Type B pancreatic cell (in vitro differentiated cells): ENCODE measurements at places on chromosomes 7 and 10. TPM values are rescaled to one million over a fixed set of nuclear protein-coding genes. Genes with fewer than 3 reads are reported as not detected.

The CCDC146 gene
- 2.1 and 15.3 TPM in 2 replicates for total RNA-seq

The HOXA10 gene
- 0.29 and 4.9 TPM in 2 replicates for total RNA-seq

The PTPRZ1 gene
- total RNA-seq = 20.7 and 43.4 TPM in 2 replicates

DNA sequence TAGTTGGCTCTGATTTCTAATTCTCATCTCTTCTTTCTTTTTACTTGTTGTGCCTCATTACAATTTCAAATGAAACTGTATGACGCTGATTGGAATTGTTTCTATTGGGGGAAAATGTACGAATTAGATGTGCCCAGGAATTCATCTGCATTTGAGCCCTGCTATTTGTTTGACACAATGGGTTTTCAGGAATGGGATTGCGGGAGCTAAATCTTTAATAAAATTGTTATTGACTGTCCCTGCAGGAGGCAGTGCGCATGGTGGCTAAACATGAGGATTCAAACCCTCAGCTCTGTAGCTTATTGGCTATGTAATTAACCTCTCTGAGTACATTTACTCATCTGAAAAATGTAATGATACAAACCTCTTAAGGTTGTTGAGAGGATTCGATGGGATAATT, 181.6 kb downstream of the NXPH1 start:
- H3K27ac ChIP-seq = no peak overlapping the region
- H3K27me3 ChIP-seq = no peaks in the 10 kb centered on the region
- H3K36me3 ChIP-seq = no peaks in the 10 kb centered on the region
- no peak for DNase-seq
- H3K4me3 ChIP-seq = no peak overlapping the region
- H3K4me1 ChIP-seq = no peaks in the 10 kb centered on the region

GRCh38 chr7:87458148-87458547, 17.3 kb downstream of the ABCB4 start:
- no peak overlapping the region for H3K27ac ChIP-seq
- no peak for DNase-seq
- no peak overlapping the region for H3K4me3 ChIP-seq
- H3K27me3 ChIP-seq = no peaks in the 10 kb centered on the region
- no peaks in the 10 kb centered on the region for H3K36me3 ChIP-seq
- H3K4me1 ChIP-seq = peaks cover 17% of the 10 kb centered on the region

GRCh38 chr7:82655965-82656364, 212.4 kb upstream of the CACNA2D1 start:
- no peak overlapping the region for H3K27ac ChIP-seq
- no peaks in the 10 kb centered on the region for H3K36me3 ChIP-seq
- no peaks in the 10 kb centered on the region for H3K27me3 ChIP-seq

DNA sequence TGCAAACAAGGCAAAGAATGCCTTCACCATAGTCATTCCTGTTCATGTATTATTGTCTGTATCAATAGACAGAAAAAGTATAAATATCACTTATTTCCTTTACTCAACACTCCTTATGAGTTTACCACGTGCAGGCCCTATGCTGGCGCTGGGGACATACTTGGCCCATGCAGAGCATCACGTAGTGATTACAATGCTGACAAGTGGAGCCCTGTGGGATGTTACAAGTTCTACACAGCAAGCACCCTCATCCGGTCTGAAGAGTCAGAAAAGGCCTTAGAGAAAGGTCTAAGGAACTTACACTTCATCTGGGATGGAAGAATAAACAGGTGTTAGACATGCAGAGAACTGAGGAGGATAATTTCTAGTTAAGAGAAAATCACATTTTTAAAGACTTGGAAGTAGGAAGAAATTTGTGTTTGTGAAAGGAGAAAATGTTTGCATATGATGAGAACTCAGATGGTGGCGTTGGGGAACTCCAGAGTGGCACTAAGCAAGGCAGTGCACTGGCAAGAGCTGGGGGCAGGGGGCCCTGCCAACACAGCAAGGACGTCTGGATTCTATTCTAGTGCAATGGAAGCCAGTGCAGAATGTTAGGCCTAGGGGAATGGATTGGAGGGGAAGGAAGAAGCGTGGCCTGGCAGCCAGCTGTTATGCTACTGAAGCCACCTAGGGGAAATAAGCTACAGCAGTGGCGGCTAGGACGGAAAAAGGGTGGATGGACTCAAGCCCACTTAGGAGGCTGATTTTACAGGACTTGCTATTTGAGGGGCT, 116.2 kb downstream of the ELMO1 start:
- no peak for DNase-seq
- H3K27ac ChIP-seq = no peak overlapping the region
- no peaks in the 10 kb centered on the region for H3K4me1 ChIP-seq
- H3K27me3 ChIP-seq = no peaks in the 10 kb centered on the region
- no peaks in the 10 kb centered on the region for H3K36me3 ChIP-seq
- no peak overlapping the region for H3K4me3 ChIP-seq

DNA sequence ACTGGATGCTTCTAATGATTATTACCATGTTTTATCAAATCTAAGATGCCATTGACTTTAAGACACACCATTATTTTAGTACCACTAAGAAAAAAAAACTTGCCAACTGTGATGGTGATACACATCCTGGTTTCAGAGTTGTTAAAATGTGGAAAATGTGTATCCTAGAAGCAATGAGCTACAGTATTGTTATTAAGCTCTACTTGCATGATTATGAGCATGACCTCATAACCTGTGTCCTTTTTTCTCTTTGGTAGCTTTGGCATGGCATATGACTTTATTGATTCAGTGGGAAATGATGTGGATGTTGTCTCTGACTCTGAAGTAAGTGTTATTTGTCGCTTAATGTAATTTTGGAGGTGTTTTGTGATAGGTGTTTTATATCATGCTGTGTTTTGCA, 3.3 kb downstream of the EDRF1 start:
- H3K36me3 ChIP-seq = peaks cover 24% of the 10 kb centered on the region
- H3K4me1 ChIP-seq = peaks cover 7% of the 10 kb centered on the region
- no peaks in the 10 kb centered on the region for H3K27me3 ChIP-seq
- no peak for DNase-seq
- no peak overlapping the region for H3K27ac ChIP-seq
- H3K4me3 ChIP-seq = no peak overlapping the region

- H3K4me3 ChIP-seq = no peak overlapping the region
- H3K27me3 ChIP-seq = peaks cover 11% of the 10 kb centered on the region
- H3K36me3 ChIP-seq = no peaks in the 10 kb centered on the region
- no peak for DNase-seq
- peaks cover 8% of the 10 kb centered on the region for H3K4me1 ChIP-seq
- H3K27ac ChIP-seq = no peak overlapping the region
These were observed 68.9 kb downstream of the ADARB2 start for GRCh38 chr10:1668399-1668798.

- peaks cover 10% of the 10 kb centered on the region for H3K36me3 ChIP-seq
- H3K4me3 ChIP-seq = peak overlapping the region; percentile 97
- H3K4me1 ChIP-seq = peaks cover 31% of the 10 kb centered on the region
These were observed 1.4 kb downstream of the DNAJB12 start for GRCh38 chr10:72353028-72353964.

DNA sequence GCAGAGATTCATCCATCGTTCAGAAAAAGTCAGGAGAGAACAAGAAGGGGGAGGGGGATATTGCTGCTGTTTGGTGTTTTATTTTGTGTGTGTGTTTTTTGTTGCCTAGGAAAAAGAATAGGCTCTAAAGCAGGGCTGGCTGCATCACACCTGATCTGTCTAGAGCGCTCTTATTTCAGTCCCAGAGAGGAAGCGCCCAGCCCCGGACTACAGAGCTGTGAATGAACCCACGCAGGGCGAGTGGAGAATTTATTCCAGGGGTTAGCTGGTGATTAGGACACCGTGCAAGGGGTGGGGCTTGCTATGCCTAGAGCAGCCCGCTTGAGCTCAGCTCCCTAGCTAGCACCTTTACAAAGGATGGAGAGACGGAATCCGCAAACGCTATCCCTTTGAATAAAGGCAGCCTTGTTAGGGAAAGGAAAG, 621 bp upstream of the FAM13C start:
- H3K4me1 ChIP-seq = peaks cover 18% of the 10 kb centered on the region
- H3K4me3 ChIP-seq = peak overlapping the region; percentile 94
- peaks cover 13% of the 10 kb centered on the region for H3K27me3 ChIP-seq
- no peaks in the 10 kb centered on the region for H3K36me3 ChIP-seq
- H3K27ac ChIP-seq = peak overlapping the region; percentile 69

DNA sequence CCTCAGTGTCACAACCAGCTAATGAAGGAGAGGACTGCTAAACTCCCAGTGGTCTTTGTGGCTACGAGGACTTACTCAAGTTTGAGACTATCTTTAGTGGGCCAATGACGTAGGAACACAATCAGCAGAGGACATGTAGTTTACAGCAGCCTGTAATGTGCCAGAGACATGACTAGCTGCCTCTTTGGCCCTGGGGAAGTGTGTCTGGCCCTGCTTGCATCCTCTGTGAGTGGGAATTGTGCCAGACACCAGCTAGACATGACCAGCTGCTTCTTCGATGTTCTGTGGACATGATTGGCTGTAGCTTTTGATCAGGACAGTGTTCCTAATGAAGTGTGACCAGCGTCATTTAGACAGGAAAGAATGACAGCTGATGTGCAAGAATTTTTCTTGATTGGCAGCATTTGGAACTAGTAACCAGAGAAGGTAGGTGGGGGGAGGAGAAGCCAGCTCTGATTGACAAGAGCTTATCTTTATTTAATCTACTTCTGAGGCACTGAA, 141.7 kb downstream of the AUTS2 start:
- H3K4me1 ChIP-seq = peaks cover 55% of the 10 kb centered on the region
- DNase-seq = no peak
- no peak overlapping the region for H3K27ac ChIP-seq
- no peaks in the 10 kb centered on the region for H3K36me3 ChIP-seq
- H3K27me3 ChIP-seq = no peaks in the 10 kb centered on the region

DNA sequence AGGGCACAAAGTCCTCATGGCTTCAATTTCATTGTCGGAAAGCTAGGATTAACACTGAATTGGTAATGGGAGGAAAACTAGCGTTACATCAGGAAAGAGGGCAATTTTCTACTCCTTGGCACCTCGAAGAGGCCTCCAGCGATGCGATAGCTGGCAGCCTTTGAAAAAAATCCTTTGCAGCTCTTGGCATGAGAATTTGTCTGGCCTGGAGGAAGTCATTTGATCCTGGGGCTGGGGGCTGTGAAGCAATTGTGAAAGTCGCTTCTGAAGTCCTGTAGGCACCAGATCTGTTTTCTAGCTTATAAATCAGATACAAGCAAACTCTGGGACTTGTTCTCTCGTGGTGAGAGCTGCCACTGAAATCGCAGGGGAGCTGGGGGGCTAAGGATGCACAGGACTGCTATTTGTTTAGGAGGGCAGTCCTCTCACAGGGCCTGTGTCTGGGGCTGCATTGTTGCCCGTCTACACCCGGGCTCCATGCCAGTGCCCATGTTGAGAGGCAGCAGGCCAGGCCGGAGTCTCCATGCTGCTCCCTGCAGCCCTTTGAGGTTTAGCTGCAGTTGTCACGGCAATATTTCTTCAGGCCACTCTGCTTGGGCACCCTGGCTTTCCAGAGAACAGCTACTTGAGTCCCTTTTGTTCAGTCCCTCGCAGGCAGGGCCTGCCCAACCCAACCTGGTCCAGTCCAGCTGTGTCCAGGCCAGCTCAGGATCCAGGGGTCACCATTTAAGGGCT, 206.8 kb upstream of the LYZL1 start:
- no peak overlapping the region for H3K27ac ChIP-seq
- H3K4me1 ChIP-seq = peaks cover 24% of the 10 kb centered on the region
- H3K36me3 ChIP-seq = no peaks in the 10 kb centered on the region
- no peak for DNase-seq
- no peak overlapping the region for H3K4me3 ChIP-seq
